ENCODE measurements at places on chromosomes 6 and 20.

GRCh38 chr20:20452254-20452676, 84.4 kb downstream of the INSM1 start:
- DNase-seq = peak; percentile 19

DNA sequence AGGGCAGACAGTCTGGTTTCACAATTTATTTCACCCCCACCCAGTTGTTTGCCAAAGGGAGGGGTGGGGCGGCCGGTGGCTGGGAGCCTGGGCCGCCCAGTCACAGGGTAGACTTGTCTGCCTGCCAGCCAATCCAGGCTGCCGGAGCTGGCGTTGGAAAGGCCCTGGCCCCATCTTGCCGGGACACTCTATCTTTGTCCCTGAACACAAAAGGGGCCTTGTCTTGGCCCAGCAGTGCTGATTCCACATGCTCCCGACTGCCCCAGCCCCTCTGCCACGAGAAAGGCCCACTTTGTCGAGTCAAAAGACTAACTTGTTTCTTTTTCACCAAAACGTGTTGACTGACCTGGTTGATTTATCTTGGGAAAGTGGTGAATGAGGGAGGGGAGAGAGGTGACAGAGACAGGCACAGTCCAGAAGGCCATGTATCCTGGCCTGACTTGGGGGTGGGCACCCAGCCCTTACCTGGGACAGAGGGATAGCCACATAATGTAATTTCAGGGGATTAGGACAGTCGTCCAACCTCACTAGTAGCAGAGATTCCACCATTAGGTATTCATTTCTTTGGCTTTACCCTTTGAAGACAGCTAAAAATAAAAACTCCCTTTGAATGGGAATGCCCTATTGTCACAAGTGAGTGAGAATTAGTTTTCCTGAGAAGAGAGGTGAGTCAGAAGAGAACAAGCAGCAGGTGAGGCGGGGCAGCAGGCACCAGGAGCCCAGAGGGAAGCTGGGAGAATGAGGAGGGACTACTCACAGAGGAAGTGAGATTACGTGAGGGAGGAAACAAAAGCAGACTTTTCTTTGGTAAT, 67.0 kb upstream of the SIRPA start:
- no peak for DNase-seq

DNA sequence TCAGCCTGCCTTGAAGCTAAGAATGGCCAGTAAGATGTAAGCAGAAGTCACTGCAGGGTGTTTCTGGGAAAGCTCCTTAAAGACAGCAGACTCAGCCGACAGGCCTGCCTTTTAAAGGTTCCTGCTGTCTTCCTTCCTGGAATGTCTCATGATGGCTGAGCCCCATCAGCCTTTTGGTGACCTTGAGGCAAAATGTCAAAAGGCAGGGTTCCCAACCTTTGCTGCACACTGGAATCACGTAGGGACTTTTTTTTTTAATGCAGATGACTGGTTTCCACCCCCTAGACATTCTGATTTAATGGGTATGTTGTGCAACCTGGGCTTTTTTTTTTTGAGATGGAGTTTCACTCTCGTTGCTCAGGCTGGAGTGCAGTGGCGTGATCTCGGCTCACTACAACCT, 11.6 kb downstream of the MDGA1 start:
- DNase-seq = no peak

- DNase-seq = no peak
Observed at GRCh38 chr6:133115946-133116345, 125.2 kb upstream of the EYA4 start.

GRCh38 chr20:2150660-2151059, 49.0 kb downstream of the STK35 start:
- DNase-seq = no peak

DNA sequence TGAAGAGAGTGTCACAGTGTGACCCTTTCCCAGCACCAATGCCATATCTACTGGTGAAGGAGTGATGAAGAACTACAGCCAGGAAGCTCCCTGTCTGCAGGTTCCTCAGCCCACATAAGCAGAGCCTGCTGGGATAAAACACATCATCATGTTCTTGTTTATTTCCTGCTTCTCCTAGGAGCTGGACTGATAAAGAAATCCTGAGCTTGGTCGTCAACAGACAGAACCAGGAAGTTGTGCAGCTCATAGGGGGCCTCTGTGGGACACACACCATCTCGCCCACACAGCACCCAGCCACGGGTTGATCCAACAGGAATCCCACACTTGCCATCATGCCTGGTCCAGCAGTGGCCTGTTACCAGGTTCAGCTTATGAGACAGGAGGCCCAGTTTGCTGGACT, 2.8 kb upstream of the CSTL1 start:
- no peak for DNase-seq

DNA sequence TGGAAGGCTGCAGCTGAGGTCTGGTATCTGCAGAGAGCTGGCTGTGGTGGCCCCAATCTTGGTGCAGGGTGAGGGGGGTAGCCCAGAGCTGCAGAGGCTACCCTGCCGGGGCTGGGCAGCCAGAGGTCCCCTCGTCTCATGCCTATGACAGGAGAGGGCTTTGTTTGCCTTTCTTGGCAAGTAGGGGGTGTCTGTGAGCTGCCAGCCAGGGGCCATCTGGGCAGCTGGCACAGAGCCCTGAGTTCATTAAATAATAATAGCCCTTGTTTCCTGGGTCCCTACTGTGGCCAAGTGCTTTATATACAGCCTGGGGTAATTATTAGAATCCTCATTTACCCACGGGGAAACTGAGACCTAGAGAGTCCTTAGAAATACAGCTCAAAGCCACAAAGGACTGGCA, 66.6 kb downstream of the EZR start:
- no peak for DNase-seq

DNA sequence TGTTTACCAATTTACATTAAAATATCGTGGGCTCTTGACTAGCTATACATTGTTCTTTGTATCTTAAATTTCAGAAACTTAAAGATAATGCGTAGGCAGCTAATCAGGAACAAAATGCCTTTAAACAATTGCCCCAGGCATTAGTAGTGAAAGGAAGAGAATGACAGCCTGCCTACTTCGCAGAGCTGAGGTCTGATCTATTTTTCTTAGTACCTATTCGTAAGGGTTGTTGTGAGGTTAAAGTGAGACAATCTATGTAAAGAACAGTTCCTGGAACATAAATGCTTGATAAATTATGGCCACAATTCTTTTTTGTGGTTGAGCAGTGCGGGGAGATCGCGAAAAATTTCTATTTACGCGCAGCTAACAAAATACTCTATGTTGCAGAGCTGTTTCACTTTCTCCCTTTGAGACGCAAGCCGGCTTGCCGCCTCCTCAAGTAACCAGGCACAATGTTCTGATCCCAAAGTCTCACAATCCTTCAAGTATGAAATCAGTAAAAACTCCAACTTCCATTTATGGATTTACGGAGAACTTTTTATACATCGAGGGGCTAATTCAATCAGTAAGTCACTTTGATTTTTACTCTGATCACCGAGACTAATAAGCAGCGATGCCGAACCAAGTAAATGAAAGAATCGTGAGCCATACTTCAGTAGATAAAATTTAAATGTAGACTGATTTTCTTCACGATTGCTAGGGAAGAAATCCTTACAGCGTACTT, 878 bp upstream of the PNRC1 start:
- DNase-seq = peak; percentile 40
